ENCODE measurements at places on chromosomes 11 and 22.

DNA sequence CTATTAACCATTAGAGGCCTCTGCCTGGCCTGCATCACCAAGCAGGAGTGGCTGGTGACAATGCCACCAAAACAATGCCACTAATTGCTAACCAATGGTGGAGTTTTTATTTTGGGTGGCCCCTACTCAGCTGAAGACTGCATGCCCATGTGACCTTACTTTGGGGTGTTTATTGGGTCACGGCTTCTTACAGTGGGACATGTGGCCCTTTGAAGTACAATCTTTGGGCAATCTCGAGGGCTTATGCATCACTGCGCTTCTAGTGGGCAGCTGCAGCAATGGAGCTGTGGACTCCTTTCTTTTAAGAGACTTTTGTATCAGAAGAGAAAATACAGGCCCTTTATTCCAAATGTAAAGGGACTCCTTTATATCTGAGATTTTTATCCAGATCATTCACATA, 85.7 kb downstream of the IGLL5 start:
- DNase-seq, result no peak

GRCh38 chr11:77179048-77179447, 51.0 kb downstream of the MYO7A start:
- DNase-seq, result no peak

- DNase-seq, result no peak
Measured at GRCh38 chr11:108468478-108468864, 1.1 kb upstream of the C11orf65 start.

- DNase-seq, result no peak
Measured at GRCh38 chr11:95599959-95600586, 189.5 kb downstream of the FAM76B start.

DNA sequence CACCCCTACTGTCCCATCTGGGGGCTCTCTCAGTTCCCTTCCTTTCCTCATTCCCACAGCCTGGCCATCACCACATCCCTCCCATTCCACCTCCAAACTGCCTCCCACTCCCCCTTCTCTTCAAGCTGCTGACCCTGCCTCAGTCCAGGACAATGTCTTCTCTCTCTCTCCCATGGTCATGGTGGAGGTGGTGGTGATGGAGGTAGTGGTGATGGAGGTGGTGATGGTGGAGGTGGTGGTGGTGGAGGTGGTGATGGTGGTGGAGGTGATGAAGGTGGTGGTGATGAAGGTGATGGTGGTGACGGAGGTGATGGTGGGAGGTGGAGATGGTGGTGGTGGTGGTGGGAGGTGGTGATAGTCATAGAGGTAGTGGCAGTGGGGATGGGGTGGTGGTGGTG, 87.0 kb downstream of the MPPED1 start:
- no peak for DNase-seq

DNA sequence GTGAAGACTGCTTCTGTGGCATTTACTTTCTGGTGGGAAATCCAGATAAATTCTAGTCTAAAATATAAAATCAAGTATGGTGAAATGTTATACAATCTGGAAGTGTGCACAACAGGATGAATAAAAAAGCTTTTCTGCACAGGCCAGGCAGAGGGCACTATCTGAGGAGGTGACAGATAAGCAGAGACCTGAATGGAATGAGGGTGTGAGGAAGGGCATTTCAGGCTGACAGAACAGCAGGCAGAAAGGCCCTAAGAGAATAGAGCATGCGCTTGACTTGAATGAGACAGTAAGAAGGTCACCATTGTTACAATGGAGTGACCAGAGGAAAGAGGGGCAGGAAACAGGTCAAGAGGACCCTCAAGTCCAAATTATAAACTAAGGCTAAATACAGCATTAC, 33.6 kb upstream of the FNBP4 start:
- DNase-seq, result no peak

DNA sequence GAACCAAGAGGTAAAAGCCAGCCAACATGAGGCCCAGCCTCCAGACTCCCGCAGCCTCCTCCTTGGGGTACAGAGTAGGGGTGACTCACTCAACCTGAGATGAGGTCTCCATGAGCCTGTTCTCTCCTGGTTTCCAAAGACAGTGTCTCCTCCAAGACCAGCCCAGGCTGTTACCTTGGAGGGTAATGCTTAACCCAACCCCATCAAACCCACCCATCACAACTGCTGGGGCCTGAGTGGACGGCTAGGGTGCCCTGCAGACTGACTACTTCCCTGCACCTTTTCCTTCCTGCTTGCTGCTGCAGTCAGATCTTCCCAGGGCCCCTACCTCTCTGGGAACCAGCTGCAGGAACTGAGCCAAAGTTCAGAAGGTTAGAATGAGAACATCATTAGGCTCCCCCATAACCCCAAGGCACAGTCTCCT, 5.1 kb upstream of the NOL12 start:
- DNase-seq, result peak; percentile 72

DNA sequence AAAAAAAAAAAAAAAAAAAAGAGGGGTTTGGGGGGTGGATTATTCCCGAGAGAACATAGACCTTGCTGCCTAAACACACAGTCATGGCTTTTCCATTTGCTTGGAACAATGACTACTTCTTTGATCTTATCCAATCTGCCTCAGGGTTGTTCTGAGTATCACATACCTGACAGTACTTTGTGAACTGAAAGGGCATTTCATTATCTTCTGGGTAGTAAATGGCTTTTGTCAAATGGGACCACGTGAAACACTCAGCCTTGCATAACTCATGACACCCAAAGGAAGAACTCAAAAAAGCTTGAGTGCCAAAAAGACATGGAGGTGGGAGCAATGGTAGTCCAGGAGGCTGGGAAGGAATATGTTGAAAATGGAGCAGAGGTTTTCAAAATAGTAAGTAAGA, 123.2 kb upstream of the BID start:
- no peak for DNase-seq

GRCh38 chr11:86675017-86675416, 2.6 kb upstream of the ME3 start:
- DNase-seq, result no peak

DNA sequence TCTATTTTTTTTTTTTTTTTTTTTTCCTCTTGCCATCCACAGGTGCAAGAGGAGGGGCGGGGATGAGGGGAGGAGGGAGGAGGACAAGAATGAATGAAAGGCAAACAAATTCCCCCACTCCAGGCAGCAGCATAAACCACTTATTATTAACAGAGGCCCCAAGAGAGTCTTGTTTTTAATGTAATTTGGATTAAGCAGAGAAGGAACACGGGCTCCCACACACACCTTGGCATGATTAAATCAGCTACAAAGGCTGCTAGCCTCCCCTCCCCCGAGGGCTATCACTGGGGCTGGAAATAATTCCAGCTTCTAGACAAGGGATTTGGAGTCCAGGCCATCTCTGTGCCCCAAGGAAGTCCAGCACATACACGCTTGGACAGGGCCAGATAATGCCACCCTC, 93.4 kb upstream of the DRD2 start:
- DNase-seq, result no peak

DNA sequence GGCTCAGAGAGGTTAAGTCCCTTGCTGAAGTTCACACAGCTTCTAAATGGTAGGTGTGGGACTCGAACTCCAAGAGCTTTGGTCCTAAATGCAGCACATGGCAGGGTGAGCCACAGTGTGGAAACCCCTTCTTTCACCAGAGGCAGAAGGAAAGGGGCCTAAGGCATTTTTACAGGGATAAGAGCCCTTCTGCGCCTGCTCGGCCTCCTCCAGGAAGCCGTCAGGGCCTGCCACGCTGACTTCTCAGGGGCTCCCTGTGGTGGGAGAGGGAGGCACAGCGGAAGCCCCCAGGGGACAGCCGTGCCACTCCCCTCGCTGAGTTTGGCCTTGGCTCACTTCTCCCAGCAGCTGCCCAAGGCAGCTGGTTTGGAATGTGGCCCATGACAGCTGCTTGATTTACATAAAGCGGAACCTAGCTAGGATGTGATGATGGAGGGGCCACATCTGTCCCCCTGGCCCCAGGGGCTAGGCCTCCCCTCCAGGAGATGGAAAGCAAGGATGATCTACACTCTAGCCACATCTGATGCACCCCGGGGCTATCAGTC, 35.4 kb downstream of the CD82 start:
- DNase-seq, result no peak

GRCh38 chr11:28383456-28383855, 275.3 kb downstream of the METTL15 start:
- DNase-seq, result peak; percentile 73

DNA sequence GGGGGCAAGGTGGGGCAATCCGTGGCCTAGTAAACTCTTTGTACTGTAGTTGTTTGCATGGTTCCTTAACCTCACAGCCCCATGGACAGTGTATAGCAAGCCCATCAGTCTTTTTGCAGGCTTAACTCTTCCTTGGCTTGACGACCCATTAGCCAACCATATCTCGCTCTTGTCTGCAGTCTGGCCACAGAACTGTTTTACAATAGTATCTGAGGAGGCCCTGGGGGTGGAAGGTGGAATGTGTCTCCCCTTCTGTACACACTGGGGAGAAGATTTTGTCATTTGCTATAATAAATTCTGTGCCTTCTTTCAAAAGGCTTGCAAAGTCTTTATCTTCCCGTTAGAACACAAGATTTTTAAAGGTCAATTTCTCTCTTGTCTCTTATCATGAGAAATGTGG, 190.3 kb upstream of the NARS2 start:
- peak; percentile 28 for DNase-seq

GRCh38 chr11:131579932-131580387, 209.5 kb downstream of the NTM start:
- DNase-seq, result peak; percentile 97

GRCh38 chr22:42834177-42834949, 22.7 kb downstream of the ARFGAP3 start:
- no peak for DNase-seq

GRCh38 chr11:121665206-121665838, 212.6 kb upstream of the SORL1-AS1 start:
- DNase-seq, result no peak

DNA sequence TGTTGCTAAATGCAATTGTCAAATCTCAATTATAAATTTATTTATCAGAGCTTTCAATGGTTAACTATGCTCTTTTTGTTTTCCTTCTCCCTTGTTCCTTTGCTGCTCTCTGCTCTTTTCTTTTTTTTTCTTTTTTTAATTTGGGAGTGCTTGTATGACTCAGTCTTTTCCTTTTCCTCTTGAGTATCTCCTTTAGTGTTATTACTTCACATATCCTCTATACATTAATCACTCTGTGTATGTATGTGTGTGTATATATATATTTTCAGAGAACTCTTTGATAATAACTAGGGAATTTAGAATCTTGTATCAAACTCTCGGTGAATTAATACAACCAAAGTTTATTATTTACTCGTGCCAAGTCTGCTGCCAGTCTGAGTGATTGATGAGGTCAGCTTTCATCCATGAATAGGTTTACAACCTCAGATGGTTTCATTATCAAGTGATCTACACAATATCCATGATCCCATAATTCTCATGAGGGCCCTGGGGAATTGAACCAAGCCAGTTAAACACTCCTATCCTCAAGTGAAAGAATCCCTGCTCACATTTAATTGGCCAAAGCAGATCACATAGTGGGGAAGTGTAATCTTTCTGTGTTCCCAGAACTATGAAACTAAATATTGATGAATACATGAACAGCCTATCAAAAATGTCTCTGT, 743.4 kb upstream of the CNTN5 start:
- no peak for DNase-seq

GRCh38 chr22:37080438-37080837, 28.9 kb downstream of the KCTD17 start:
- DNase-seq, result no peak

DNA sequence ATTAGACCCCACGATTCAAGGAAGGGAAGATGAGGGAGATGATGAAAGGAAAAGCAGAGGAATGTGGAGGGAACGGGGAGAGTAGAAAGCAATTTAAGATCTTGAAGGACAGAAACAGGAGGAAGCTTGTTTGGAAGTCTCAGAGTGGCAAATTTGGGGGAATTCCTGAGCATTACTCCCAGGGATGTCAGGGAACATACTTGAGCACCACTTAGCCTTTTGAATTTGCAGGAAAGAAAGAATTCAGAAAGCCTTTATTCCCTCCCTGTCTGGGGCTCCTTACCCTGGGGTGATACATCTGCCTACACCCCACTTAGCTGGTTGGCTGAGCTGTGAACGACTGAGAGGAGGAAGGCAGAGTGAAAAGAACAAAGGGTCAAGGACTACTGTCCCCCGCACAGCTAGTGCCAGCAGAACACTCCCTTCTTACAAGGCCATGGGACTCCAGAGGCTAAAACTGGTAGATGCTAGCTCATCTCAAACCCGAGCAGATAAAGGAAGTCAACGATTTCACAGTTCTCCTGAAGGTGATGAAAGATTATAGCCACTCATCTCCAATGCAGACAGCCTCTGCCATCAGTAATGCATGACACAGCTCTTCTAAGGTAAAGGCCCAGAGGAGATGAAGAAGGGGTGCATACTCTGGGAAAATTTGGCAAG, 84.0 kb upstream of the AKIP1 start:
- DNase-seq, result no peak

Measured in fibroblast of lung (primary cell).